Stimulated activated CD4-positive, alpha-beta T cell treated with anti-CD3 and anti-CD28 coated beads, TNF-alpha, amount 100 ng/mL, for 4 hours (primary cell): ENCODE measurements at places on chromosomes 13 and 19.

- no peak for DNase-seq
Measured at GRCh38 chr19:7605490-7606222, 10.0 kb downstream of the CAMSAP3 start.

DNA sequence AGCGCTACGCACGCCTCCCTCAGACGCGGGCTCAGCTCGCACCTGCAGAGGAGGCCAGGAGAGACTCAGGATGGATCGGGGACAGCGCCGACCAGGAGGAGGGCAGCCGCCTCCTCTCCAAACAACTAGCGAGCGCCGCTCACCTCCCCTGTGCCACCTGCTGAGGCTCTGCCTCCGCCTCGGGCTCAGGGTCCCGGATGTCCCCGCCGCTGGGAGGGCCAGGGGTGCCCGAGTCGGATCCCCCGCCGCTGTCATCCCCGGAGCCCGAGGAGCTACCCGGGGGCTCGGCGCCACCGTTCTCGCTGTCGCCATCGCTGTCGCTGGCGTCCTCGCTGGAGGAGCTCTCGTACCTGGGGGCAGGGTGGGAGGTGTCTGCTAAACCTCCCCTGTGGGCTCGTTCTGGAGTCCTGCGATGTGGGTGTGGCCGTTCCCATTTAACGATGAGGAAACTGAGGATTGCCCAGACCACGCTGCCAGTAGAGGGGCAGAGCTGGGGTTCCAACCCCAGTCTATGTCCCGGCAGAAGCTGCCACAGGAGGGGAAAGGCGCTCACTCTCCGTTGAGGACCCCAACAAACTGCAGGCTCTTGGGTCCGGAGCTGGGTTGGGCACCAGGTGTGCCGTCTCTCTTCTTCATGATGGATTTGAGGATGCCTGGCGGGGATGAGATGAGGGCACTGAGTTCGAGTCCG lies 9.2 kb downstream of the KANK3 start:
- DNase-seq, result no peak

DNA sequence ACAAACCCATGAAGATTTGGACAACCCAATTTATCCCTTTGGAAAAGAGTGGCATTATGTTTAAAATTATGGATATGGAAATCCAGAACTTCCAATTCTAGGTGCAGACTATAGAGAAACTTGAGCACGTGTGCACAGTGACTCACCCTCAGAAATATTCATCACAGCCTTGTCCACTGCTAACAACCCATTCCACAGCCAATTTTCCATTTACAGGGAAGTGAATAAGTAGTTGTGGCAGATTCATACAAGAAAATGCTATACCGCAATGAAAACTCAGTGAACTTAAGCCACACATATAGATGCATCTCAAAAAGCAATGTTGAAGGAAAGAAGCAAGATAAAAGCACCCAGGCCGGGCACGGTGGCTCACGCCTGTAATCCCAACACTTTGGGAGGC lies 133.3 kb downstream of the USP12 start:
- no peak for DNase-seq

DNA sequence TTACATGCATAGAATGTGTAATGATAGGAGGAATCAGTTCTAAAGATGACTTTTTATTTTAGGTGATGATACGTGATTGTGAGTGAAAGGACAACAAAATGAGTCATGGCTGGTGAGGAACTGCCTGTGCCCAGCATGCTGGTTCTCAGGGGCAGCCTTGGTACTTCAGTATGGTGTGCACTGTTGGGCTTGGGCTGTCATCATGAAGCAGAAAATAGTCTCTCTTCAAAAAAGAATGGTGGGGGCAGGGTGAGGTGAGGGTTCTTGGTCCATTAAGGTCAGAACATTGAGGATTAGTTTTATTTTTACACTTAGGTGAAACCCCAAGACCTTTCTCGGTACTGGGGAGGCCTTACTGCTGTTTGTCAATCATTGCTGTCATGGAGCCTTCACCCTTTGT lies 309.5 kb downstream of the MTUS2 start:
- no peak for DNase-seq

- no peak for DNase-seq
Measured at GRCh38 chr13:96822895-96823294, 171.4 kb downstream of the OXGR1 start.

DNA sequence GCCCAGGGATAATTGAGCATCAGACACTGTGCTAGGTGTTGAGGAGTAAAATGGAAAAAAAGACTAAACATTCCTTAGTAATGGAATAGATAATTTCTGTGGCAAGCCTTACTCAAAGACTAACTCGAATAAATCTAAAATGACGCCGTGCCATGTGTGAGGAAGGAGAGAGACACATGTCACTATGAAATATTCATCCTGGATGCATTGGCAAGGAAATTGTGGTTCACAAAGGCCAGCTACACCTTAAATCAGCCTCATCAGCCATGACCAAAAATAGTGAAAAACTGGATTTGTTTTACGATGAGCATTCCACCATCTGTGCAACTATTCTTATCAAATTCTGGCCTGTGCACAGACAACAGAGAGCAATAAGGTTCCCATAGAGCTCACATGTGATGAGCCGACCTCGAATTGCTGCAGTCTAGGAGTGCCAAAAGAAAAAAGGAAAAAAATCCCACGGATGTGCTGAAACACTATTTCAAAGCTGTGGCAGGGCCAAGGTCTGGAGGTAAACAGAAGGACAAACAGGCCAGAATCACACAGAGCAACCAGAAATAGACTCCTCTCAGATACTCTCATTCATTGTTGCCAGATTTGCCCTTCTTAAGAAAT lies 505.7 kb downstream of the EFNB2 start:
- no peak for DNase-seq

DNA sequence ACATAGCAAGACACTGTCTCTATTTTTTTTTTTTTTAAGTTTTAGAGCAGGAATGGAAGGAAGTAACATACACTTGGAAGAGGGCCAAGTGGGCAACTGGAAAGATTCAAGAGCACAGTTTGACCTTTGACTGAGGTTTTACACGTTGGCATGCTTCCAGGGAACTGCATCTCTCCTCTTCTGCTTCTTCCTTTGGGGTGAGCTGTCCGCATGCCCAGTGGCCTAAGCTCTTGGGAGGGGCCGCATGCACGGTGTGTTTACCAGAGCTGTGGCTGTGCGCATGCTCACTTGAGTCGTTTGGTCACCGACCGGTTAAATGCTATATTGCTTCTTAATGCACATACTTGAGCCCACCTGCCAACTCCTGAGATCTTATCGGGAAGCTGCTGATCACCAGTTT lies 727.7 kb downstream of the UQCRFS1 start:
- no peak for DNase-seq

DNA sequence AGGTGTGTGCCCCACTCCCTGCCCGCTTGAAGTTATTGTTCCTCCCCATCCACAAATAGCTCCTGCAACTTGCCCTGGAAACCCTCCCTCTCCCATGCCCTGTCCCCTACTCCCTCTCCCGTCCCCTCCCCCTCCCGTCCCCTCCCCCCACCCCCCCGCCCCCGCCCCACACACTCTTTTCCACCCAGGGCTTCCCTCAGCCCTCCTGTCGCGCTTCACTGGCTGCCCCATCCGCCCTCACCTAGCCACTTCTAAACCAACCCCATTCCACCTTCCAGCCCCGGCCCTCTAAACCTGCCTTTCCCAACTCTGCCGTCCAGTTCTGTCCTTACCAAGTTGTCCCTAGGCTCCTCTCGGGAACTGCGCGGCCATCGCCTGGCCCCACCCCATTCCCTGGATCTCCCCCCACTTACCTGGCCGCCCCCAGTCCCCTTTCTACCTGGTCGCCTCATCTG lies 993 bp downstream of the RGL3 start:
- DNase-seq, result no peak

DNA sequence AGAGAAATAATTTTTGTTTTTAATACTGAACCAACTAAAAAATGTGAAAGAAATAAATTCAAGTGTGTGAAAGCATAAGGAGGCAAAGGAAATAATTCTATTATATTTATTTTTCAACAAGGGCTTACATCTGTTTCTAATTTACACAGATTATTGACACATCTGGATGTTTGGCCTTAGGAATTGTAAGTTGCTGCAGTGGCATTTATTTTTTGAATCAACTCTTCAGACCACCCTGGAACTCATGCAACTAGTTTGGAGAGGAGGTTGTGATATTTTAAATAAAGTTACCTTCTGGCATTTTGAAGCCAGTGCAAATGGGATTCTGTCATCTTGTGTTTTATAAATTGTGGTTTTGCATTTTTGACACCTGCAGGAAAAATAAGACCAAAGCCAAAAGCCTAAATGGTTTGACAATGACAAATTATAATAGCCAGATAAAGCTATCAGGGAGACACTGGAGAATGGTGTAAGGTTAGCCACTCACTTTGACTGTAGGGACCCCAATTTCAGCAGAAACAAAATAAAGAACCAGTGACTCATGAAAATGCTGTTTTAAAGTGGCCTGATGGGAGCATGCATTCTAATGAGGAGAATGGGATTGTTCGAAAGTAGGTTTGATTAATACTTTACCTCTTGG lies 192.9 kb downstream of the KLF5 start:
- no peak for DNase-seq

GRCh38 chr13:97069050-97069815 lies 75.0 kb upstream of the OXGR1 start:
- DNase-seq, result no peak

GRCh38 chr13:38090913-38091312 lies 221.3 kb upstream of the TRPC4 start:
- no peak for DNase-seq

GRCh38 chr19:28980236-28980868 lies 232.6 kb downstream of the UQCRFS1 start:
- no peak for DNase-seq

DNA sequence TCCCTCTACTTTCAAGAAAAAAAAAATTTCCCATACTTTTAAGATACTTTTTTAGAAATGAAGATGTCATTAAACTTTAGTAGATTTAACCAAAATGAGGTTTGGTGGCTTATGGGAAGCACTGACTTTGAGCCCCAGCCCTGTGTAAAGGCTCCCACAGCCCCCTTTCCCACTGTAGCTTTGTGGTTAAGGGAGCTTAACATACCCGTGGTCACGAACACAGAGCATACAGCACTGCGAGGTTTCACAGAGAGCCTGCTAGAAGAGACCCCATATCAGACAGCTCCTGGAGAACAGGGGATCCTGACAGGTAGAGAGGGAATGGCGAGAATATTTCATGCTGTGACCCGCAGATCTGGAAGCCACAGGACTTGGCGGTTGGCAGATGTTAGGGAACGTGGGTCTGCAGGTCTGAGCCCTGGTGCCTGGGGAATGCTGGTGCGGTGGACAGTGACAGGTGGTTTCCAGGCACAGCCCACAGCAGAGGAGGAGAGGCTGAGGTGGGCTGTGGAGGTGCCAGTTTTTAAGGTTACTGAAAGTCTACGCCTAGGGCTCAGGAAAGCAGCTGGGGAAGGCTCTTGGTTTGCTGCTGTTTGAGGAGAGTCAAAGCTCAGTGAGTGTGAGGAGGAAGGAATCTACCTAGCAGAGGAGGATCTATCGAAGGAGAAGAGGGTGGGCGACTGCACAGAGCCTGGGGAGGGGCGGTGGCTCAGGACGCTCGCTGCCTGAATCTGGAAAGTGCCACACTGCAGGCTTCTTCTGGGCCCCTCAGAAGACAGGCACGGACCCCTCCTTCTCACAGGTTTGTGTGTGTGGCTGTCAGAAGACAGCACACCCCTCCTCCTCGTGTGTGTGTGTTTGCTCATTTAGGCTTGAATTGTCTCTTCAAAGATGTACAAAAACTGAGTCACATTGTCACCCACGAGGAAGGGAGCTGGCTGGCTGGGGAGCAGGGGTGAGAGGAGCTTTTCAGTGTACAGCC lies 49.9 kb downstream of the SLC7A9 start:
- DNase-seq, result no peak

DNA sequence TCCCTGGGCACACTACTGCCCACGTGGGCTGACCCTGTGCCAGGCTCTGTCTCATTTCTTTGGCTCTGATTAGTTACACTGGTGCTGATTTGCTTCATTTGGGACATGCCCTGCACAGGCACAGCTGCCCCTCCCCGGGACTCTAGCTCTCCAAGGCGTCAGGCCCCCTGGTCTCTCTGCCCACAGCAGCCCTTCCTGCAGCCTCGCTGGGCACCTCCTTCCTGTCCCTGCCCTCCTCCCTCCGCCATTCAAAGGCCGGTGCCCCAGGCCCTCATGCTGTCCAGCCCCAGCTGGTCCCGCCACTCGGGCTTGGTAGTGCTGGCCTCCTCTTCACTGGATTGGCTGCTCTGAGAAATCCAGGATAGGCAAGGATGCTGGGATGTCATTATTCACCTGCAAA lies 73.1 kb downstream of the ERICH6B start:
- DNase-seq, result no peak

- DNase-seq, result no peak
Measured at GRCh38 chr19:49512970-49513745, 697 bp downstream of the FCGRT start.

GRCh38 chr19:35430409-35431144 lies 17.5 kb upstream of the FFAR2 start:
- no peak for DNase-seq
